ENCODE measurements at places on chromosomes 6 and 20.

- no peak for DNase-seq
- no peaks in the 10 kb centered on the region for H3K36me3 ChIP-seq
- H3K27me3 ChIP-seq: peaks cover 4% of the 10 kb centered on the region
Measured at GRCh38 chr20:63372971-63373885, 12.1 kb upstream of the CHRNA4 start.

GRCh38 chr6:117317261-117317660 lies 51.9 kb downstream of the VGLL2 start:
- no peaks in the 10 kb centered on the region for H3K27me3 ChIP-seq
- no peaks in the 10 kb centered on the region for H3K36me3 ChIP-seq
- no peak for DNase-seq

DNA sequence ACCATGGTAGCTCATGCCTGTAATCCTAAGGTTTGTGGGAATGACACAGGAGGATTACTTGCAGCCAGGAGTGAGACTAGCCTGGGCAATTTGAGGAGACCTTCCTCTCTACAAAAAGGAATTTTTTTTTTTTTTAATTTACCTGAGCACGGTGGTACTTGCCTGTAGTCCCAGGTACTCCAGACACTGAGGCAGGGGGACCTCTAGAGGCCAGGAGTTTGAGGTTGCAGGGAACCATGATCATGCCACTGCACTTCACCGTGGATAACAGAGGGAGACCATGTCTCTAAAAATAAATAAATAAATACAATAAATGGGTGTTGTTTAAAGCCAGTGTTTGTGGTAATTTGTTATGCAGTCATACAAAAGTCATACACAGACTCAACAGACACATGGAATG lies 2.4 kb upstream of the HLA-F start:
- no peak overlapping the region for H3K4me3 ChIP-seq
- DNase-seq: no peak

DNA sequence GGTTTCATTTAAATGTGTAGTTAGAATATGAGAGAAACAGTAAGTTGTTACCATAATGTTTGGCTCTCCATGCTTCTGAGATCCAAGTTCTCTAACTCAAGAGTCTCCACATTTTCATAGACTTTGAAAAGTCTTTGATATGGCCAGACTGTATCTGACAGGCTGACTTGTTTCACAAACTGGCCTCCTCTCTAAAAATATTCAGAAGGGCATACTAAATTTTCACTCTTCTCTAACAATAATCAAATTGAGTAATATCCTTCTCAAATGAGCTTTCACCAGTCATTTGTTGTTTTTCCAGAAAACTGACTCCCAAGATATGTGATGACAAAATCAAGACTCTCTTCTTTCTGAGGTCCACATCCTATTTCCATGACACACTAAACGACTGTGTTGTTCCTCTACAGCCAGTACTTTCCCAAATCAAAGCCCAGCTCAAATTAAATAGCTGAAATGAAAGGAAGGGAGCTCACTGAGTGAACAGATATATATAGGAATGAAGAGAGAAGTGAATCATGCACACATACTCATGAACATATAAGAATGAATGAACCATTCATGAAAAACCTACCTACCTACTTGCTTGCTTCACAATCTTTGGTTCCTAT lies 15.1 kb downstream of the HIVEP2 start:
- no peaks in the 10 kb centered on the region for H3K27me3 ChIP-seq
- H3K4me1 ChIP-seq: peaks cover 52% of the 10 kb centered on the region
- H3K27ac ChIP-seq: no peak overlapping the region
- no peak for DNase-seq
- H3K36me3 ChIP-seq: no peaks in the 10 kb centered on the region

DNA sequence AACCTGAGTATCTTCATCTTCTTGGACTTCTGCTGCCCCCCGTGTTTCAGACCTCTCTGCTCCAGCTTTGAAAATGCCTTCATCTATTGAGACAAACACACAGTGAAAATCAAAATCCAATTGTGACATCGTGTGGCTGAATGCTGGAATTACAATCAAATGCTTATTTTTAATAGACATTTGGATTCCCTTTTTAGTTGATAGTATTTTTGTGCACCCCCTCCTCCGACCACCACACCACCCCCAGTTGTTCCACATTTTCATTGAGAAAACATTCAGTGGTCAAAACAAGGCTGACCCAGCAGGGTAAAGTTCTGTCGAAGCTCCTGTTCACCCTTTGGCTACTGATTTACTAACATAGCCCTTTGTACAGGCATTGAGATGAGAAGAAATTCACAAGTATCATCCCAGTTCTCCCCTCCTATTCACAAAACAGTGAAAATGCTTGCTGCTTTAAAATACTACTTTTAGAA lies 79.0 kb downstream of the NRSN1 start:
- no peaks in the 10 kb centered on the region for H3K36me3 ChIP-seq
- DNase-seq: peak; percentile 11
- H3K4me1 ChIP-seq: no peaks in the 10 kb centered on the region
- H3K27ac ChIP-seq: no peak overlapping the region

GRCh38 chr6:84804720-84805119 lies 40.3 kb upstream of the TBX18 start:
- DNase-seq: no peak
- H3K4me3 ChIP-seq: no peak overlapping the region
- no peaks in the 10 kb centered on the region for H3K27me3 ChIP-seq
- no peaks in the 10 kb centered on the region for H3K36me3 ChIP-seq

GRCh38 chr6:79687759-79688158 lies 56.6 kb downstream of the SH3BGRL2 start:
- H3K4me3 ChIP-seq: no peak overlapping the region
- no peaks in the 10 kb centered on the region for H3K27me3 ChIP-seq
- H3K36me3 ChIP-seq: no peaks in the 10 kb centered on the region
- peak overlapping the region; percentile 36 for H3K27ac ChIP-seq

GRCh38 chr6:16374461-16375200 lies 136.2 kb downstream of the GMPR start:
- no peaks in the 10 kb centered on the region for H3K36me3 ChIP-seq
- no peaks in the 10 kb centered on the region for H3K4me1 ChIP-seq
- no peak overlapping the region for H3K4me3 ChIP-seq
- no peak overlapping the region for H3K27ac ChIP-seq
- H3K27me3 ChIP-seq: no peaks in the 10 kb centered on the region
- DNase-seq: no peak

DNA sequence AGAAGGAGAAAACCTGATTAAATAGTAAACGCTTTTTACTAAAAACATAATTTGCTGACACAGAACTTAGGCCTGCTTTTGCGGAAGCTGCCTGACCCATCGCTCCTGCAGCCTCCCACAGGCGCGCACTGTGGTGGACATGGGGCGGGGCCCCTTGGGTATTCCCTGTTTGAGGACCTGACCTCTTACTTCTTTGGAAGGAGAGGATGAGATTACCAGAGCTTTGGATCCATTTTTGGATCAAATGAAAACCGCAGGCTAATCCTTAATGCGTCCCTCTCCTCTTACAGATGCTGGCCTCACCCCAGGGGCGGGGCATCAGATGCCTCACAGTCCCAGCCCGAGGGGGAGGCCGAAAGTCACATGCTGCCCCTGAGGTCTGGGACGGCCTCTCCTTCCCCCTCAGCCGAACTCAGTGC lies 151.0 kb downstream of the SCML4 start:
- no peaks in the 10 kb centered on the region for H3K27me3 ChIP-seq
- H3K4me3 ChIP-seq: no peak overlapping the region
- no peak for DNase-seq
- H3K36me3 ChIP-seq: no peaks in the 10 kb centered on the region
- H3K4me1 ChIP-seq: peaks cover 3% of the 10 kb centered on the region

- DNase-seq: no peak
- no peak overlapping the region for H3K27ac ChIP-seq
- no peaks in the 10 kb centered on the region for H3K27me3 ChIP-seq
- no peaks in the 10 kb centered on the region for H3K4me1 ChIP-seq
Measured at GRCh38 chr20:1449370-1449769, 17.3 kb downstream of the NSFL1C start.

DNA sequence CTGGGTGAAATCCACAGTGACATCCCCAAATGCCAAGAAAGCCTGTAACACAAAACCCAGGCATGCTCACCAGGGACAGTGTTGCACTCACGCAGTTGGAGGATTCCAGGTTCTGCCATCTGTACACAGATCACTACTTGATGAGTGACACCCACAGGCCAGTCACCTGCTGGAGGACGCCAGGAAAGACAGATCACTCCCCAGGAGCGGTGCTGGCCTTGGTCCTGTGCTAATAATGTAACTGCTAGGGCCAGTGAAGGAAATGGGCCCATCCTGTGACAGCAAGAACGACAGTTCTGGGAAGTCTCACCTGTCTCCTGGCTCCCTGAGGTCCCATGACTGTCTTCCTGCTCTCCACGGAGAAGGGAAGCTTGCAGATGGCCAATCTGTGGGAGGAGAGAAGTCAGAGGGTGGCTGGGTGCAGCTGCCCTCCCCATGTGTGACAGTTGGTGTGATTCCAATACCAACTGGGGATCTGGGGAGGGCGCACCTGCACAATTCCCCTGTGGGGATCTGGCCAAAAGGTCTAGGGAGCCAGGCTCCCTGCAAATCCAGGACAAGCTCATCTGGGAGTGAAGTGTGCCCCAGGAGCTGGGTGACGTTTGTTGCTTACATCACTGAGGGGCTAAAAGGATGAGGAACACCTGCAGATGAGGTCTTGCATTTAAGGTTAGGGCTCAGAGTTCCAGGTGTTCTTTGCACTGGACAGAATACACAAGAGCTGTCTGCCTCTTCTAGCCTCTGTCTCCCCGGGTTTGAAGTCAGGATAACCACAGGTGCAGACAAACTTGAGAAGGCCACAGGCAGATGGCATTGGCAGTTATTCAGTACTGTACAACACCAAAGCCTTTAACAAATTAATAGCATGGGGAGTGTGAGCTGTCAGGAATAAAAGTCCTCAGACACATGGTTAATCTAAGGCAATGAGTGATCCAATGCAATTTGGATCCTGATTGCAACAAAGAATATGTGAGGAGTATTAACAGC lies 10.3 kb downstream of the ZNF337 start:
- H3K36me3 ChIP-seq: no peaks in the 10 kb centered on the region
- peaks cover 7% of the 10 kb centered on the region for H3K4me1 ChIP-seq
- no peak overlapping the region for H3K27ac ChIP-seq
- no peak overlapping the region for H3K4me3 ChIP-seq

DNA sequence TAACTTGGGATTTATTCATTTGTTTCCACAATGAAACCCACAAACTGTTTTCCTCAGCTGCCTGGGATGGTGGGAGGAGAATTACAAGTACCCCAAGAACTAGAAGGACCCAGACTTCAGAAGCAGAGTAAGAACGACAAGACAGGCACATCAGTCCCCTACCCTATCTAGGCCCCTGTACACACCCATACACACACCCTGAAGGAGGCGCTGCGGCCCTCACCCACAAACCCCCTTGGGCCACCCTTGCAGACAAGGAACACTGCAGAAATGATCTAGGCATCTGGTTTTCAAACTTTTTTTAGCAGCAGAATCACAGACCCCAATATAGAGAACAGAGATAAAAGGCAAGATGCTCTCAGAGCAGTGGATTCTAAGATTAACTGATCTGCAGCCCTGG lies 55.0 kb downstream of the TRERF1 start:
- no peak overlapping the region for H3K4me3 ChIP-seq
- peaks cover 6% of the 10 kb centered on the region for H3K4me1 ChIP-seq
- DNase-seq: no peak
- no peaks in the 10 kb centered on the region for H3K36me3 ChIP-seq
- no peak overlapping the region for H3K27ac ChIP-seq

DNA sequence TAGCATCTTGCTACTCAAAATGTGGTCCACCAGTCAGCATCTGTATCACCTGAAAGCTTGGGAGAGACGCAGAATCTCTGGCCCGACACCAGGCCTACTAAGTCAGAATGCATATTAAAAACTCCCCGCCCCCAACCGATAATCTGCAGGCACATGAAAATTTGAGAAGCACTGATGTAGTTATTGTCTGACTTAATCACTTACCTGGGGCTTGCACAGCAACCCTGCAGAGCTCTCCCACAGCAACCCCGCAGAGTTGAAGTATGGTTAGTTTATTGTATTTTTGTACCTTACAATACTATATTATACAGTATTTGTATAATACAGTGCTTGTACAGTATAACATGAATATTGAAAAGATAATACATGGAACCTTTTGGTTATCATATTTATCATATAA lies 53.7 kb downstream of the KLHL31 start:
- no peaks in the 10 kb centered on the region for H3K27me3 ChIP-seq
- DNase-seq: no peak
- no peak overlapping the region for H3K27ac ChIP-seq

GRCh38 chr20:35263532-35264341 lies 14.2 kb downstream of the MMP24OS start:
- H3K4me1 ChIP-seq: peaks cover 16% of the 10 kb centered on the region
- DNase-seq: peak; percentile 67
- no peaks in the 10 kb centered on the region for H3K36me3 ChIP-seq
- no peaks in the 10 kb centered on the region for H3K27me3 ChIP-seq
- no peak overlapping the region for H3K4me3 ChIP-seq
- H3K27ac ChIP-seq: peak overlapping the region; percentile 86

- H3K4me1 ChIP-seq: peaks cover 38% of the 10 kb centered on the region
- H3K27ac ChIP-seq: peak overlapping the region; percentile 61
- DNase-seq: peak; percentile 65
Measured at GRCh38 chr6:27893836-27894807, 18.1 kb downstream of the OR2B2 start.

DNA sequence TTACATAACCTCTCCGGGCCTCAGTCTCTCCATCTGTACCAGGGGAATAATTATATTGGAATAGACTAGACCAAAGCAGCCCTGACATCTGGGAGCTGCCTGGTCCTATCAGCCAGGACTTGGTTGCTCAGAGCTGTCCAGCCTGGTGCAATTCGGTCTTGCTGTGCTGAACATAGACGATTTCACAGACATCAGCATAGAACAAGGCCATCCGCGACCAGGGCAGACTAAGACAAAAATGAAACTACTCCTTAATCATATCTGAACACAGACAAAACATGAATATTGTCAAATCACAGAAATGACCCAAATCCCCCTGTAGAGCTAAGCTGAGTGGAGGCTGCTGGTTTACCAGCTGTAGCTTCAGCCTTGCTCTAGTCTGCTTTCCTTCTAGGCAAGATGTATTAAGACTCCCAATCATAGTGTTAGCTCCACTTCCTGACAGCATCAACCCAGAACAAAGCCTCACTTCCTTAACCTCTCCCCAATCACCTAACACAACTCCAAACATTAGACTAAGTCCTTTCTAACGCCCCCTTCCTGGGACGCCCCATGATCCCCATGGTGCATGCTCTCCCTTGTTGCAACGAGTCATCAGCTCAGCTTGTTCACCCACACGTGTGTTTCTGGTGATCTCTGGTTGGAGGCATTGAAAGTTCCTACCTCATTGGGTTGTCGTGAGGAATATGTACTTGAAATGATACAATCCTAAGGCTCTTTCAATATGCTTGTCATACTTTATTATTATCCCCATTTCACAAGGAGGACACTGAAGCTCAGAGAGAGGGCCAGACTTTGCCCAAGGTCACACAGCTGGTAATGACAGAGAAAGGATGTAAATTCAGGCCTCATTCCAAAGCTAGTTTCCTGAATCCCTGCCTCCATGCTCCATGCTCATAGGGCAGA lies 3.5 kb upstream of the MAPK13 start:
- H3K4me1 ChIP-seq: peaks cover 26% of the 10 kb centered on the region
- H3K4me3 ChIP-seq: no peak overlapping the region
- no peaks in the 10 kb centered on the region for H3K36me3 ChIP-seq
- no peak overlapping the region for H3K27ac ChIP-seq
